Mesothelial cell of epicardium (in vitro differentiated cells): ENCODE measurements at places on chromosomes 11 and 22. TPM values are rescaled to one million over a fixed set of nuclear protein-coding genes. Genes with fewer than 3 reads are reported as not detected.
A peak's percentile ranks its signal among the peaks of the same experiment; 100 is the strongest.

Gene SLC22A12
- total RNA-seq = not detected in 3 replicates

GRCh38 chr22:30212996-30213441 lies 33.5 kb downstream of the LIF start:
- no peak for DNase-seq
- H3K4me1 ChIP-seq = peaks cover 55% of the 10 kb centered on the region

GRCh38 chr11:41851743-41852142 lies 392.3 kb upstream of the LRRC4C start:
- H3K27me3 ChIP-seq = peaks cover 1% of the 10 kb centered on the region
- H3K27ac ChIP-seq = no peak overlapping the region
- H3K36me3 ChIP-seq = no peaks in the 10 kb centered on the region
- no peak overlapping the region for H3K4me3 ChIP-seq
- no peaks in the 10 kb centered on the region for H3K4me1 ChIP-seq

Gene GNAZ
- total RNA-seq = 5.8 to 6.5 TPM (median 6.0 TPM) in 3 replicates

GRCh38 chr11:10580623-10581022 lies 12.2 kb upstream of the LYVE1 start:
- H3K27ac ChIP-seq = no peak overlapping the region
- H3K4me3 ChIP-seq = no peak overlapping the region
- no peak for DNase-seq

Gene ENTHD1
- not detected in 3 replicates for total RNA-seq

- H3K4me3 ChIP-seq = no peak overlapping the region
- DNase-seq = no peak
- H3K4me1 ChIP-seq = peaks cover 11% of the 10 kb centered on the region
- no peak overlapping the region for H3K27ac ChIP-seq
Observed at GRCh38 chr11:133506551-133507094, 25.7 kb downstream of the OPCML start.

DNA sequence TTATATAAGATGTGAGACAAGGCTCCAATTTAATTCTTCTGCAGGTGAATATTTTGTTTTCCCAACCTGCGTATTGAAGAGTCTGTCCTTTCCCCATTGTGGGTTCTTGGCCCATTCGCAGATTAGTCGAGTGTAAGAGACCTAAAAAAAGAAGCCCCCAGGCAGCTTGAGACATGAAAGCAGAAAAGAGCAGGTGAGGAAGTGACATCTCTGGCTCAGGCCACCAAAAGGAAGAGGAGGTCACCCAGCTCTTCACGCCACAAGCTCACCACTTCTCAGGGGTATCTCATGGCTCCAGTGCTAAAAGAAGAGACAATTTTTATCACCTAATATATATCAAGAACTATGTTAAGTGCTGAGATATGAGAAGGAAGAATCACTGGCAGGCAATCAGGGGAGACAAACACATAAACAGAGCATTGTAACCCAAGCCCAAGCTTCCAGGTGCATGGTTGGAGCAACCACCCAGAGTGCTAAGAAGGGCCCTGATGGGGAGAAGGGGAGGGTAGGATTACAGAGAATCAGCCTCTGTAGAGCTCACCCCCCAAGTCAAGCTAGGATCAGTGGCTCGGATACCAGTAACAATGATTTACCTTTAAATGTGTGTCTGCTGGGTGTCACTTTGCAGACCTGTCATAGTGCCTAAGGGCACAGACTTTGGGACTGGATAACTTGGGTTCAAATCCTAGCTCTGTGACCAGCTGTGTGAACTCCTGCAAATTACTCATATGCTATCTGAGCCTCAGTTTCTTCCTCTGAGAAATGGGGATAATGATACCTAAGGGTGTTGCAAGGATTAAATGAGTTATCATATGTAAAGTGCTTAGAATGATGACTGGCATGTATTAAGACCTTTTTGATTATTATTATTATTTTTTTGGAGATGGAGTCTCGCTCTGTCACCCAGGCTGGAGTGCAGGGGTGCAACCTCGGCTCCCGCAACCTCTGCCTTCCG lies 39.2 kb downstream of the MCHR1 start:
- H3K27me3 ChIP-seq = no peaks in the 10 kb centered on the region
- no peak overlapping the region for H3K4me3 ChIP-seq

DNA sequence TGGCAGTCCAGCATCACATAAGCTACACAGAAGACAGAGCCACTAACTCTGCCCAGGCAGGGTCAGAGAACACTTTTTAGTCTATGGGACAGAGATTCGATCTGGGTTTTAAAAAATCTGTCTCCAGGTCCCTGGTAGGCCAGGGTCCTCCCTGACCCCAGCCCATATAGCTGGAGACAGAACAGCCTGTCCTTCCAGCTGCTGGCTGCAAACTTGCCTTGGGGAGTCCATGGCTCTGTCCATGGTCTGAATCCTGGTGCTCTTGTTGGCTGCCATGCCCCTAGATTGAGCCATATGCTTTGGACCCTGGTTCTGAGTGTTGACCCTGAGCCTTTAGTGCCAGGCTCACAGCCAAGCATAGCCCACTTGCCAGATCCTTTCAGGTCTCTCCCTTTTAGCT lies 13.3 kb upstream of the LIPT2 start:
- H3K27ac ChIP-seq = no peak overlapping the region
- no peaks in the 10 kb centered on the region for H3K36me3 ChIP-seq
- H3K27me3 ChIP-seq = no peaks in the 10 kb centered on the region

- H3K36me3 ChIP-seq = peaks cover 28% of the 10 kb centered on the region
- H3K4me1 ChIP-seq = no peaks in the 10 kb centered on the region
- no peak overlapping the region for H3K27ac ChIP-seq
Observed at GRCh38 chr22:30953206-30953605, 15.4 kb downstream of the MORC2 start.

Gene ZNF280B
- 6.0 to 6.9 TPM (median 6.4 TPM) in 3 replicates for total RNA-seq

Gene KRTAP5-9
- total RNA-seq = 0.52 to 0.65 TPM (median 0.62 TPM) in 3 replicates

Gene EHF
- total RNA-seq = 1.0 to 1.3 TPM (median 1.2 TPM) in 3 replicates

DNA sequence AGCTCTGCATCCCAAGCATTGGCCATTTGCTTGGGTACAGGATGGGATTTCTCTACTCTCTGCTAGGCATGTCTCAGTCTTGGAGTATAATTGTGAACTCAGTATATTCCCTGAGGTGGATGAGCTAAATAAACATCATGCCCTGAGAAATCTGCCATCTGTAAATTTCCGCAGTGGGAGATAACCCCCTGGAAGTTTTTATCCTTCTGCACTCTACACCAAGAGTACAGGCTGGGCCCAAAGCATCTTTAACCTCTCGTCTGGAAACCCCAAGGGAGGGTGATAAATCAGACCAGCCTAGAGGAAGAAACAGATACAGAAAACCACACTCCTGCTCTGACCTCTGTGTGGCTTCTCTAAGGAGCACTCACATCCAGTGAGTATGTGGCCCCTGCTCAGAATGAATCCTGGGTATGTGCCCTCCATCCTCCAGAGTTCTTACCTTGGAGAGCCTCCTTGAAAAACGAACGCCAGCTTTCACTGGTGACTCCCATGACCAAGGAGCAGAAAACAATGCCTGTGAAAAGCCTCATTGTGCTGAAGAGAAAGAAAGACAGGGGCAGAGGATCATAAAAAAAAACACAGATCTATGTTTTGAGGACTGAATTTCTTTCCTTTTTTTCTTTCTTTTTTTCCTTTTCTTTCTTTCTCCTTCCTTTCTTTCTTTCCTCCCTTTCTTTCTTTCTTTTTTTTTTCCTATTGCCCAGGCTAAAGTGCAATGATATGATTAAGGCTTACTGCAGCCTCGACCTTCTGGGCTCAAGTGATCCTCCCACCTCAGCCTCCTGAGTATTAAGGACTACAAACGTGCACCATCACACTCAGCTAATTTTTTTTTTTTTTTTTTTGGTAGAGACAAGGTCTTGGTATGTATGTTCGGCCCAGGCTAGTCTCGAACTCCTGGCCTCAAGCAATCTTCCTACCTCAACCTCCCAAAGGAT lies 938 bp downstream of the SAA4 start:
- H3K4me3 ChIP-seq = no peak overlapping the region
- no peaks in the 10 kb centered on the region for H3K4me1 ChIP-seq
- H3K27me3 ChIP-seq = peaks cover 50% of the 10 kb centered on the region
- no peak overlapping the region for H3K27ac ChIP-seq
- H3K36me3 ChIP-seq = no peaks in the 10 kb centered on the region
- DNase-seq = no peak

- DNase-seq = no peak
- H3K27ac ChIP-seq = peak overlapping the region; percentile 96
- peaks cover 83% of the 10 kb centered on the region for H3K4me1 ChIP-seq
Observed at GRCh38 chr11:128476729-128477128, 110.6 kb downstream of the ETS1 start.

Gene DCHS1
- 75.9 to 81.2 TPM (median 77.3 TPM) in 3 replicates for total RNA-seq

GRCh38 chr11:111101881-111102280 lies 143.6 kb upstream of the POU2AF2 start:
- H3K27ac ChIP-seq = no peak overlapping the region
- H3K36me3 ChIP-seq = no peaks in the 10 kb centered on the region
- H3K4me1 ChIP-seq = peaks cover 1% of the 10 kb centered on the region
- H3K27me3 ChIP-seq = peaks cover 42% of the 10 kb centered on the region
- no peak overlapping the region for H3K4me3 ChIP-seq

DNA sequence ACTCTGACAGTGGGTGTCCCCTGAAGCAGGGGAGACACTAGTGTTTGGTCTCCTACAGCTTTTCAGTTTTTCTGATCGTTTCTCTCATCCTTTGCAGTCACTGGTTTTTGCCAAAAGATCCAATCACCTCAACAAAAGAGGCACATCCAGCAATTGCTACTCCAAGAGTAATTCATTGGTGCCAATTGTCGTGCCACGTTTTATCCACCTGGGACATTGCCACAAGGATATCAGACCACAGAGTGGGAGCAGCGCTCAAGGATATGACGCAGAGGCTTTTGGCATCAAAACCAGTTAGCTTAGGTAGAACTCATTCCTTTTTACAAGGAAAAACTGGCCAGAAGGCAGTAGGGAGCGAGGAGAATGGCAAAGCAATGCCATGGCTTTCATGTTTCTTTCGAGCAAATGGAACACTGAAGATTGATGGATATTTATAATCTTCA lies 40.9 kb upstream of the BLID start:
- H3K27me3 ChIP-seq = peaks cover 1% of the 10 kb centered on the region
- H3K4me3 ChIP-seq = no peak overlapping the region
- H3K36me3 ChIP-seq = no peaks in the 10 kb centered on the region
- no peak for DNase-seq
- no peak overlapping the region for H3K27ac ChIP-seq

Gene ASCL2
- 0.36 to 0.58 TPM (median 0.49 TPM) in 3 replicates for total RNA-seq

DNA sequence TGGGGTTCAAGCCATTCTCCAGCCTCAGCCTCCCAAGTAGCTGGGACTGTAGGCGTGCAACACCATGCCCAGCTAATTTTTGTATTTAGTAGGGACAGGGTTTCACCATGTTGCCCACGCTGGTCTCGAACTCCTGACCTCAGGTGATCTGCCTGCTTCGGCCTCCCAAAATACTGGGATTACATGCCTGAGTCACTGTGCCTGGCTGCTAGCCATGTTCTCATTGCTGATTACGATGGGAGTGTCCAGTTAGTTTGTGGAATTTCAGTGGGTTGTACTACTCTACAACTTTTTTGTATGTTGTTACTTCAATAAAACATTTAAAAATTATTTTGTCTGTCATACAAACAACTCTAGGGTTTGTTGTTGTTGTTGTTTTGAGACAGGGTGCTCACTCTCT lies 4.8 kb upstream of the VPS11 start:
- no peak overlapping the region for H3K4me3 ChIP-seq
- H3K4me1 ChIP-seq = peaks cover 15% of the 10 kb centered on the region
- H3K27ac ChIP-seq = no peak overlapping the region
- H3K36me3 ChIP-seq = peaks cover 2% of the 10 kb centered on the region

DNA sequence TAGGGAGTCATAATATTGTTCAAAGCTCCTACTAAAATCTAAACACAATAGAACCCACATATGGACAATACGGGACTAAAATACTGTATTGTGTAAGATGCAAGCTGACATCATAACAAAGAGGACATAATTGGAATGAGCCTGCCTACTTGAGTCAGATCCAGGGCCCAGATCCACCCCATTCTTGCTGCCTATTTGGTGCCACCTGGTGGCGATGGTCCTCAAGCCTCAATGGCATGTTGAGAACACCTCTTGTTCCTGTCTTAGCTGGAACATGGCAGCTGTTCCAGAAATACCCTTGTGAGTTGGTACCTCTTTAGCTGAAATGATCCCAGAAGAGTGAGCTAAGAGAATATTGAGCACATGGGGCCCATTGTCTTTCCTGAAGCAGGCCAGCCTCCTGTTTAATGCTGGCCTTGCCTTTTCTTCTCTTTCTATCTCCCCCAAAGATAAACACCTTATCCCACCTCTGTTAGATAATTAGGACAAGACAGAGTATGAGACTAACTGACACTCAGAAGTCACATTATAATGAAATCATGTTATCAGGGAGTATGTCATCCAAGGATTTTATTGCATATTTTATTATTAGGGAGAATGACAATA lies 680.9 kb upstream of the ANO5 start:
- no peak overlapping the region for H3K4me3 ChIP-seq
- no peaks in the 10 kb centered on the region for H3K36me3 ChIP-seq
- no peak overlapping the region for H3K27ac ChIP-seq
- peaks cover 16% of the 10 kb centered on the region for H3K27me3 ChIP-seq

- H3K36me3 ChIP-seq = peaks cover 39% of the 10 kb centered on the region
- H3K27me3 ChIP-seq = no peaks in the 10 kb centered on the region
- H3K27ac ChIP-seq = no peak overlapping the region
- no peak overlapping the region for H3K4me3 ChIP-seq
- no peaks in the 10 kb centered on the region for H3K4me1 ChIP-seq
- DNase-seq = no peak
Observed at GRCh38 chr11:134139873-134140331, 71.0 kb downstream of the JAM3 start.

DNA sequence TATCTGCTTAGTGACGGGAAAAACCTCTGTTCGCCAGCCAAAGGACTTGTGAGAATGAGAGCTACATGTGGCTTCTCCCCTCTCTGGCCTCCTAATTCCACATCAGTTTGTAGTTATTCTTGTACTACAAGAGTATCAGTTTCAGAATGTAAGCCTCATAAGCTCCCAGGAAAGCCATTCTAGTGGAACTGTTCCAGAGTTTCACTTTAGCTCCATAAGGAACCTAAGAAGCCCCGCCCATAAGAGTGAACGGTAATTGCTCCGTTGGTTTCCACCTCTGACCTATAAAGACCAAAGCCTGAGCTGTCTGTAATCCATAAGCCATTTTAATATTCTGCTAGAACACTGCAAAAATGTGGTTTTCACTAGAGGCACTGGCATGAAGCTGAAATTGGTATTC lies 53.0 kb downstream of the SIK3 start:
- no peaks in the 10 kb centered on the region for H3K27me3 ChIP-seq
- H3K36me3 ChIP-seq = no peaks in the 10 kb centered on the region
- peaks cover 26% of the 10 kb centered on the region for H3K4me1 ChIP-seq
- no peak overlapping the region for H3K4me3 ChIP-seq

GRCh38 chr11:120336641-120337354 lies 585 bp downstream of the ARHGEF12 start:
- H3K36me3 ChIP-seq = no peaks in the 10 kb centered on the region
- H3K27ac ChIP-seq = peak overlapping the region; percentile 98
- peak; percentile 45 for DNase-seq
- H3K27me3 ChIP-seq = no peaks in the 10 kb centered on the region
- H3K4me1 ChIP-seq = peaks cover 43% of the 10 kb centered on the region

Gene NXPE4
- total RNA-seq = not detected in 3 replicates

GRCh38 chr11:68843703-68844312 lies 2.1 kb upstream of the CPT1A start:
- DNase-seq = no peak
- H3K27me3 ChIP-seq = peaks cover 78% of the 10 kb centered on the region

DNA sequence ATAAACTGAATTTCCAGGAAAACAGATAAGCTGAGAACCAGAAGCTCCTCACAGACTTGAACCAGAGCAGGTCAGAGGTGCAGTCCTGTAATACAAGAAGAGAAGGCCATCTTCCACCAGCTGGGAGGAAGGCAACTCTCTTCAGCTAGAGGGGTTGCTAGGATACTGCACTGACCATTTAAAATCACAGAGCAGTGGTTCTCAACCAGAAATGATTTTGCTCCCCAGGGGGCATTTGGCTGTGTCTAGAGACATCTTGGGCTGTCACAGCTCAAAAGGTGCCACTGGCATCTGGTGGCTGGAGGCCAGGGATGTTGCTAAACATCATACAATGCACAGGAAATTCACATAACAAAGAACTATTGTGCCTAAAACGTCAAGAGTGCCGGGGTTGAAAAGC lies 17.2 kb downstream of the OPCML start:
- H3K27me3 ChIP-seq = peaks cover 62% of the 10 kb centered on the region
- H3K4me1 ChIP-seq = no peaks in the 10 kb centered on the region
